RCC 7860 (cell line): ENCODE measurements at places on chromosomes 2 and 18.

DNA sequence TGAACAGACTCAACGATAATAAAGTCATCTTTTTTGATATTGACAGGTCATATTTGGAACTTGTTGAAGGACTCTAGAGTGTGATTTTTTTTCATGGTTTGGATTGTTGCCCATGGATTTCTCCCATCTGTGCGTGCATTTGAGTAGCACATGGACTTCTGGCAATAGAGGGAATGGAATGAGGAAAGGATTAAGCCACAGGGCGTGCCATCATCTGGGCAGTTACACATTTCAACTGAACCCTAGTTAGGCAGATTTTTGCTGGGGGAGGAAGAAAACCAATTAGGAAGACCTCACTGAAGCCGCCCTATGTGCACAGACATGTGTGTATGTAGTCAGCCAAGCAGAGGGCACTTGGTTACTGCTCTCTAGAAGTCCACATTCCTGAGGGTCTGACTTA is 72.6 kb downstream of the TPGS2 start:
- no peak for DNase-seq

- no peak for DNase-seq
Measured at GRCh38 chr2:215383652-215384279, 52.1 kb downstream of the FN1 start.

DNA sequence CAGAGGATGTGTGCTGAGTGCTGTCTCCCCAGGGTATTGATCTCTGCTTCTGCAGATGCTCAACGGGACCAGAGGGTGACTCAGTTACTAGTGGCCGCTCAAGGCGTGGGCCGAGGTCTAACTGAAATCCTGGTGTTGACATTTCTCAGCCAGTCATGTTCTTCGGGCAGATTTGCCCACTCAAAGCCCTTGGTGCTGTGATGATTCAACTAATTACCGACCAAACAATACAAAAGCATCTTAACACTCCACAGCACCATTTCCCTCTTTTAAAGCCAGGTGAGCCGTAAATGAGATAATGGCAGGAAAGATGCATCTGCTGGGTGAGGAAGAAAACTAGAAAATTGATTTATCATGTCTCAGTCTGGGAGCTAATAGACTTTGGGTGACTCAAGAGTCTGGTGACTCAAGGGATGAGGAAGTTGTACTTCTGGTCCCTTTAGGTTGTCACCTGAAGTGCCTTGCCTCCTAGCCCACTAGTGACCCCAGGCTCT is 32.7 kb upstream of the PRLH start:
- DNase-seq, result peak; percentile 57

GRCh38 chr2:98730707-98731040 is 258 bp downstream of the MGAT4A start:
- no peak for DNase-seq

DNA sequence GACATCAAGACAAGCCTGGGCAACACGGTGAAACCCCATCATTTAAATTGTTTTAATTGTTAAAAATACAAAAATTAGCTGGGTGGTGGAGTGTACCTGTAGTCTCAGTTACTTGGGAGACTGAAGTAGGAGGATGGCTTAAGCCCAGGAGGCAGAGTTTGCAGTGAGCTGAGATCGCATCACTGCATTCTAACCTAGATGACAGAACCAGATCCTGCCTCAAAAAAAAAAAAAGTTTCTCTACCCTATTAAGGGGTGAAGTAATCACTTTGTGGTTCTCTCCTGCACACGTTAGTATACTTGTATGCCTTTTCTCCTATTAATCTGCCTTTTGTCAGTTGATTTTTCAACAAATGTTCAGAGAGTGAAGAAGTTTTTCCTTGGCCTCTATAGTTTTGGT is 18.1 kb upstream of the PUM2 start:
- DNase-seq, result no peak

GRCh38 chr18:58633874-58634273 is 5.0 kb upstream of the ALPK2 start:
- DNase-seq, result no peak

GRCh38 chr18:76399613-76400391 is 95.2 kb downstream of the ZNF516 start:
- no peak for DNase-seq

DNA sequence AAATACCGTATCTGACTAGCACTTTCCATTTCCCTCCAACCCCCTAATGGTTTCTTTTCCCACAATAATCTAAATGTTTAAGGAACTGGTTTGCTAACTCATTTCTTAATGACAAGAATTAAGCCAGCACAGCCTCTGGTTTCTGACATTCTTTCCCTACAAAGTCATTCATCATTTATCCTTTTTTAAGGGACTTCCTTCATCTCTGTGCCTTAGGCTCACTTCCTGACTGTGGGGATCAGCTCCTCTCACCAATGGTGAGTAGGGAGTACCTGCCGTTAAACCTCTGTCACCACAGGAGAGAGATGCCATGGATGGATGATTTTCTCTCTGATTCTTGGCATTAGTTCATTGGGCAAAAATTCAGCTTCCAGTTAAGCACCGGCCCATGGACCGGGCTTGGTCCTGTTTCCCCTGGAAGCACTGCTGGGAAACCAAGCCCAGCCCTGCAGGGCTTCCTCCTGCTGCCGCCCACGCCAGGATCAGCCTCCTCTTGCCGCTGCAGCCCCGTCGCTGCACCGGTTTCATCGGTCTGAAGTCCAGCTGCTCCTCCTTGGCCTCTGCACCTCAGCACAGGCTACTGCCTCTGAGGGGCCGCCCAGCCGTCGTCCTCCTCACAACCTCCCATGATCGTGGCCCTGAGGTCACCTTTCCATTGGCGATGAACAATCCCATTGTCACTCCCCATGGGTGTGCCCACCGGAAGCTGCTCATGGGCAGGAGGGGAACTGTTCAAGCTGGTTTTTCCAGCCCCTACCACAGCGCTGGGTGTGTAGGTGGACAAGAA is 64.0 kb upstream of the ZNF516 start:
- DNase-seq, result peak; percentile 96

DNA sequence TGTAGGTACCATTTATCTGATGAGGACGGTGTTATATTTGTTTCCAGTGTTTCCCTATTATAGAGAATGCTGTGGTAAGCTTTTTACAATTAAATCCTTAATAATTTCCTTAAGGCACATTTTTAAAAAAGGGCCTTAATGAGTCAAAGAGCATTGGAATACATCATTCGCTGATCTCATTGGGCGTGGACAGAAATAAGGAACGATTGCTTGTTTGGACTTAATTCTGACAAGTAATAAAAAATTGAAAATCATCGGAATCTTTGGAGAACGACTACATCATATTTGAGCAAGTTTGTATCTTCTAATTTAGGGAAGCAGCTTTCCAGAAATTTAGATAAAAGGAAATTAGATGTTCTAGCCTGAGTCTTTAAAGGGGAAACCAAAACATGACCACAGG is 11.3 kb downstream of the AGPS start:
- DNase-seq, result no peak

DNA sequence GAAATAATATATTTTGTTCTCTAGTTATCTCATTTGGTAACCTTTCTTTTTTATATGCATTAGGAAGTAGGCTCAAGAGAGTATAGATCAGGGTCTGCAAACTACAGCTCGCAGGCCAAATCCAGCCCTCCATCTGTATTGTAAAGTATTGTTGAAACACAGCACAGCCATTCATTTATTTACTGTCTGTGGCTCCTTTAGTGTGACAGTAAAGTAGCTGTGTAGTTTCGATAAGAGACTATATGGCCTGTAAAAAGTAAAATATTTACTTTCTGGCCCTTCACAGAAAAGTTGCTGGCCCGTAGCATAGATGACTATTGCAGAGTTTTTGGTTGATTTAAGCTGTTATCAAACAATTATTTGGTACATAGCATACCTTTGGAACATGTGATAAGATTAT is 67.6 kb downstream of the MIB1 start:
- no peak for DNase-seq

DNA sequence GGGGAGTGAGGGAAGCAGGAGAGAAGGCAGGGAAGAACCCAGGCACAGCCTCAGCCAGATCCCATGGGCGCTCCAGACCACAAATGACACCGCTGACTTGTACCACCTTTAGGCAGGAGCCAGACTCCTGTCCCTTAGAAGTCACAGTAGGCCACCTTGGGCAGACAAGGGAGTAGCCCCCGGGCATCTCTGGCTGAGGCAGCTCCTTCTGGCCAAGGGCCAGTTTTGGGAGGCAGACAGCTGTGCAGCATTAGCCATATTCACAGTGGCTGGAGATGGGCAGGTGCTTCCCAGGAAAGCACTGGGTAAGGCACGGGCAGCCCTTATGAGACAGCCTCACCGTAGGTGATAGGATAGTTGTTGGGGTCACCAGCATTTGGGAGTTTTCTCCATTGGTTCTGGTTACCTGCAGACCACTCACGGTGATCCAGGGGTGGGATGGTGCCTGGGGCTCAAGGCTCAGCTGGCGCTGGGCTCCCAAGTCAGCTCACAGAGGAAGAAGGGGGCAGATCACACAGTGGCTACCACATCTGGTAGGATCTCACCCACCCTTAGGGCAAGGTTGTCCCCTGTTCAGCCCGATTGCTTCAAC is 2.1 kb downstream of the ASTL start:
- DNase-seq, result no peak

DNA sequence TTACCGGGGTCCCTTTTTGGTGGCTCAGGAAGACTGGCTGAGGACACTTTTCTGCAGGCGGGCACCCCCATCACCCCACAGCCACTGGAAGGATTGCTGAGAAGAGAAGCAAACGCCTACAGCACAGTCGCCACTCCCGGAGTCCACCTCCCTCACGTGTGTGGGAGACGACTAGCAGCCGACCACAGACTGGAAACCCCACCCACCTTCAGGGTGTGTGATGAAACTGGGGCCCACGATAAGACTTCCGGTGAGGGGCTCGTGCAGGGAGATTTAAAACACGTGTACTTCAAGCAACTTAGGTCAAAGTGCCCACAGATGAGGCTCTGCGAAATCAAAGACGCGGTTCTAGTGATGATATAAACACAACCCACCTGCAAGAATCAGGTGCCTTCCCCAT is 26.3 kb downstream of the MBP start:
- no peak for DNase-seq

DNA sequence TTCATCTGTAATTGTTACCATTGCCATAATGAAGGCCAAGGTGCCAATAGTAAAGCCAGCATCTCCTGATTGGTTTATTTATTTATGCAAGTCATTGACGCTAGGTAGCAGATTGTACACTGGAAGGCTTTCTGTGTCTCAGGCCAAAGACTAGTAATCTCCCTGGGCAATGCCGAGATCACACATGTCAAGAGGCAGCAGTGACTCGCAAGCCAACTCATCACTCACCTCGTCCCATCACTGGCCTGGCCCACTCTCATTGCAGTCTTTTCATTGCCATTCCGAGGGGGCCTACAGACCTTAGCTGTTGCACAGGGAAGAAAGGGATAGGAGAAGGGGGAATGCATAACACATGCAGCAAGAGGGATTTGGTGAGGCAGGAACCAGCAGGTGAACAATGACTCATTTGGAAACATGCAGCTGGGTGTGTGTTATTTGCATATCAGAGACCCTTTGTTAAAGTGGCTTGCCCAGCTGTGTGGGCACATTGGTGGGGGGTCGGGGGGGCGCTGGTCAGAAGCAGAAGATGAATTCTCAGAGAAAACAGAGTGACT is 448.7 kb upstream of the HNRNPA3 start:
- DNase-seq, result no peak

- DNase-seq, result no peak
Measured at GRCh38 chr2:212726403-212726802, 187.8 kb upstream of the ERBB4 start.

DNA sequence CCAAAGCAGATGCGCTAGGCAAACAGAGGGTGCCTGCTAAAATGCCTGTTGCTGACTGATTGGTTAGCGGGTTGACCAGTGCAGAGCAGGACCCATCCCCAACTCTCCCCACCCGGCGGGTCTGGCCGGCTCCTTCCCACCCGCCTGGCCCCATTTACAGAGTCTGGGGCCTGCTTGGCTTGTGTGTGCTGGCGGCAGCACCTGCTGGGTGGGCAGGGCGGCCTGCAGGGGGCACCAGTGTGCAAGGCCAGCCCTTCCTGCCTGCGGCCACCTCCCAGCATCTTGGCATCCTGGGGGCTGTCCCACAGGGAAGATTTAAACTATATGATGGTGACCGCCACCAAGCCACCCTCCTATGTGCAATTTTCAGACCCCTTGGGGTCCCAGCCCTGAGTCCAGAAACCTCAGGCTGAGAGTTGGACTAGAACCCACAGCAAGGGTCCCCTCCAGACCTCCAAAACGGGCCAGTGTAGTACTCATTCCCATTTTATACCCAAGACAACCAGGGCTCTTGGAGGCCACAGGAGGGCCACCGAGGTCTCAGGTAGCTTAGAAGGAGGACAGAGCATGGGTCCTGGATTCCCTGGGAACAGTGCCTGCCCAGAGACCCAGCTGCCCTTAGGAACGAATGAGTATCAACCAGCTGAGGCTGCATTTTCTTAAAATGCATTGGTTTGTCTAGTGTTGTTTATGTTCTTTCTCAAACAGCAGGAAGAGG is 173.6 kb downstream of the SMAD7 start:
- DNase-seq, result peak; percentile 22

DNA sequence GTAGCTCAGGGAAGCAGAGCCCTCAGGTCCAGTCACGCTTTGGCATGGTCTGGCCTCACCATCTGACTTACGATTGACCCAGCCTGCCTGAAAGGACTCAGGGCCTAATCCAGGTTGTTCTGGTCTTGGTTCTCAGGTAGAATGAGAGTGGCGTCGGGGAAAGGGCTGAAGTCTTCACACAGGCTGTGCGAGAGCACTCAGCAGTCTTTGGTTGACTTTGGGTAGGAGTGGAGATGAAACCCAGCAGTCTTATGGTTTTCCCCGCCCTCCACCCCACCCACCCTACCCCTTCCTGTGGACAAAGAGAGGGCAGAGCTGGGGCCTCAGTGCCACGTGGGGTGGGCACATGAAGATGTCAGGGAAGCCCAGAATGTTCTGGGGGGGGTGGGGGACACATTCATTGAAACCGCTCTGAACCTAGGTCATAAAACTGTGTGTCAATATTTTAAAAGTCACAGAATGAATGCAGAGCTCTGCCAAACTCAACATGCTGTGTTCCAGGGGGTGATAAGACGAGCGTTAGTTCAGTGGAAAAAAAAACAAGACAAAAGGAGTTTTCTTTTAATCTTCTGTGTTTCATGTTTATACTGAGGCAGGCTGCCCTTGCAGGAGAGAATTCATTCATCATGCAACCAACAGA is 58.6 kb upstream of the ALPP start:
- no peak for DNase-seq
